Right cardiac atrium (tissue), 5 donors: ENCODE measurements at places on chromosomes 11 and 22.

DNA sequence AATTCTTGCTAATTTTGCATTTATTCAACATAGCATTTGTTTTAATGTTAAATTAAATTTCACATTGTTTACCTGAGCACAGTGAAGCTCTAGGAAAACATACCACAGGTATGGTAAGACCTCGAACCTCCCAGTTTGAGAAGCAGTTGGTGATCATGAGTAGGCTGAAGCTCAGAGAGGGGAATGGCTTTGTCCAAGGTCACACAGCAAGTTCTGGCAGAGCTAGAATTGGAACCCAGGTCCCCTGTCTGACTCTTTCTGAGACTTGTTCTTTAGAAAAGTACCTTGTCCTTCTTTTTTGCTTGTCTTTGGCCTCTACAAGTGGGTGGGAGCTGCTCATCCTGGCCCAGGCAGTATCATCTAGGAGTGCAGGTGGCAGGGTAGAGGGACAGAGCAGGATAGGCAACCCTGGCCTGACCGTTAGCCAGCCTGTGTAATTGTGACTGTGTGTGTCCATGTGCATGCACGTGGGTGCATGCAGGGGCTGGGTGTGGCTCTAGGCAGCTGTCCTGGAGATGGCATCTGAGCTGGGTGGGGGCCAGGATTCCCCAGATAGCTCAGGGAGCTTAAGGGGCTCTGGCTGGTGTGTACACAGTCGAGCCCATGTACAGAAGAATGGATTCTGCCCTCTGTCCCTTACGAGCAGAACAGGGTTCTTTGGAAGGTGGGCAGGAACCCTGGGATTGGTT lies 21.6 kb downstream of the PHLDB1 start:
- DNase-seq, result peak; percentile 9

- peak; percentile 56 for DNase-seq
These were observed 1.4 kb downstream of the CCDC73 start for GRCh38 chr11:32792948-32793475.

DNA sequence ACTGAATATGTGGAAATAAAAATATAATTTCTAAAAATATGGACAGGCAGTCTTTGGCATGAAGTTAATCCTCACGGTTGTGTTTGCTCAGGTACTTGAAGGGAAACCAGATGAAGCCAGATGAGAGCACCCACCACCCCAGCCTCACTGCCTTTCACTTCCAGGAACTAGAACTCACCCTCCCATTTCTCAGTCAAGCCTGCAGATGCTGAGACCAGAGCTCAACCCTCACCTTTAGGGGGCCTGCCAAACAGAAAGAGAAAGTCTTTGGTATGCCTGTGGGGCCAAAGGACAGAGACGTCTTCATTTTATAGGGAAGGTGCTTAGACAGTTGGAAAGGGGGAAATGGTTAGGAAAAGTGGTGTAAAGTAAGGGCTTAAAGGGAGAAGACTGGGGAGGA lies 252.8 kb upstream of the PLET1 start:
- no peak for DNase-seq

DNA sequence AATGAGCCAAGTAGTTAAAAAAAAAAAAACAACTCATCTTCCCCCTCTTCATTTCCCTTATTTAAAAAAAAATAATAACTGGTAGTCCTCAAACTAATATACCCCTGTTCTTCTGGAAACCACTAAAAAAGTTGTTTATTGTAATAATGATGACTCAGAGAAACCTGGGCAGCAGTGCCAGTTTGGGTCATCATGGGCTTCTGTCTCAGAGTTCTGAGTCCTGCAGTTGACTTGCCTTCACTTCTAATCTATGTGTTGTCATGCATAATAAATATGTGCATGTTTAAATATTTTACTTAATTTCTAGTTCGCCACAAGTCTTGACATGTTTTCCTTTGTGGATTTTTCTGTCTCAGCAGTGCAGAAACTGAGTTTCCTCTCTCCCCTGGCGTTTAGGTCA lies 46.8 kb downstream of the PPP2R1B start:
- DNase-seq, result no peak

GRCh38 chr11:132357811-132358572 lies 987.6 kb downstream of the NTM start:
- no peak for DNase-seq
